NK-92 treated with Interleukin-12 subunit alpha and Interleukin-12 subunit beta, amount 100 ng/mL, for 24 hours (cell line): ENCODE measurements at places on chromosomes 6 and 20.

DNA sequence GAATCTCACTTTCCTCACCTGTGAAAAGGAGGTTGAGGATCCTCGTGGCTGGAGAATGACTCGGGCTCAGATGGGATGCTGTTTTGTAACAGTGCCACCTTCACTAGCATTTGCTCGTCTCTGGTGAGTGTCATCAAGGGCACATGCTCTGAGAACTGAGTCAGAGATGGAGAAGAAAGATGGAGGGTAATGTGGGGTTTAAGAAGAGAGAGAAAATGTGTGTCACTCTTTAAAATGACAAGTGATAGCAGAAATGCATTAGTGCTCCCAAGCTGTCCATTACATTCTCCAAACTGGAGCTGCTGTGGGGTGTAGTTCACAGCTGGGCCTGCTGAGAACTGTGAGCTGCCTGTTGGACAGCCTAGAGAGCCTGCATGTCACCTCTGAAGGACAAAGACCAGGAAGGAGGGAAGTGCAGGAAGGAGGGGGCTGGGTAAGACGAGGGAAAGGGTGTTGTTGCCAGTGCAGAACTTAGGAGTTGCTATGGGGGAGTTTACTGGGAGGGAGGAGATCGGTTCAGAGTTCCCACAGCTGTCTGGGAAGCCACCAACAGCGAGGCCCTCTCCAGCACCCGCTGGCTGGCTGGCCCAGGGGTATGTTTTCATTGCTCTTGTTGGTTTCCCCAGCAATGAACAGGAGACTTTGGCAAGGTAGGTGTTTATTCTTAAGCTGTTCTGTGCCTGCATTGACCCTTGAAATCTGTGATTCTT, 19.8 kb downstream of the GMPR start:
- peak; percentile 2 for DNase-seq

DNA sequence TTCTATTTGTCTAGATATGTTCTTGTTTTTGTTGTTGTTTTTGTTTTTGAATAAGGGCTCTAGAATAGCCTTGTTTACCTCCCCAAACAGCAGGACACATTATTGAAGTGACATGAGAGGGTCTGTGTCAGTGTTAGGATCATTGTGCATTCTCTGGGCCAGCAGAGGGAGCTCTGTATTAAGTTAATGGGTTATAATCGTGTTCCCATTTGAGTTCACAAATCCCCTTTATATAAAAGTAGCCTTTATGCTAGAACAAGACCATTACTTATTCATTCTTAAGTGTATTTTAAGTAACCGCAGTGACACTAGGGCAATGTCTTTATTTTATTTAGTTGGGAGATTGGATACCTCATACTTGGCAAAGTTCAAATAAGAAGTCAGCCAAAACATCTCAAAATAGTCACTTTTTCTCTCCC, 44.8 kb downstream of the STK4 start:
- no peak for DNase-seq

GRCh38 chr6:165222315-165223025, 86.9 kb downstream of the C6orf118 start:
- no peak for DNase-seq

DNA sequence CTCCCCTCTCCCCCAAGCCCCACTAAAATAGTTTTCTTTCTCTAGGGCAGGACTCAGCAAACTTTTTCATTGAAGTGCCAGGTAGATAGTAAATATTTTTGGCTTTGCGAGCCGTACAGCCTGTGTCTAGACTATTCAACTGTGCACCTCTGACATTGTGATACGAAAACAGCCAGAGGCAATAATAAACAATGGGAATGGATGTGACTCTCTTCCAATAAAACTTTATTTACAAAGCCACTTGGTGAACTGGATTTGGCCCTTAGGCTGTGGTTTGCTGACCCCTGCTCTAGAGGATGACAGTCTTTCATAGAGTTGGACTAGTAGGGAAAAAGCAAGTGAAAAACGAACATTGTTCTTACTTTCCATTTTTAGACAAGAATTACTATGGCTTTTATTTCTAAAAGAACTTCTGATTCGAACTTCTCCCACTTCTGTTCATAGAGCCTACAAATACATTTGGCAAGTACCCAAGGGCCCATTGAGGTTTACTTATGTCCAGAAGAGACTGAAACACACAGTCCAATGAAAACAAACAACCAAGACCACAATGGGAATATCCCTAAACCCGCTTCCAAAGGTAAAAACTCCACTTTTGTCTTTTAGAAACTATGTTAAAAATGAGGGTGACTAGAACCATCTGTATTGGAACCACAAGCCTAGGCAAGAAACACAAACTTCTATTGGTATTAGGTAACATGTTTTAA, 46.4 kb upstream of the CDKAL1 start:
- DNase-seq: no peak
